ENCODE measurements at places on chromosomes 11 and 22.

DNA sequence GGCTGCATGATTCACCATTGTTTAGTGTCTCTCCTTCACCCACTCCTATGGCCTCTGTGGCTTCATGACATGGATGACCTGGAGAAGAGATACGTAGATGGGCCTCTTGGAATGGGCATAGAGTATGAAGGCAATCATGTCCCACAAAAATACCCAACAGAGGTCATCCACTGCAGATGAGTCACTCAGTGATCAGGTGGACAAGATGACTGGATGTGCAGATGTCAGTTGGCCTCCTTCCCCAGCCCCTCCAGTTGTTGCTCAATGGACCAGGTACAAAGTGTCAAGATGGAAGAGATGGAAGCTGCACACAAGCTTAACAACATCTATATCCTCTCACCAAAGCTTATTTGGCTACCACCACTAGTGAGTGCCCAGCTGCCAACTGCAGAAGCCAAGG, 41.0 kb upstream of the CLPB start:
- no peak for DNase-seq

DNA sequence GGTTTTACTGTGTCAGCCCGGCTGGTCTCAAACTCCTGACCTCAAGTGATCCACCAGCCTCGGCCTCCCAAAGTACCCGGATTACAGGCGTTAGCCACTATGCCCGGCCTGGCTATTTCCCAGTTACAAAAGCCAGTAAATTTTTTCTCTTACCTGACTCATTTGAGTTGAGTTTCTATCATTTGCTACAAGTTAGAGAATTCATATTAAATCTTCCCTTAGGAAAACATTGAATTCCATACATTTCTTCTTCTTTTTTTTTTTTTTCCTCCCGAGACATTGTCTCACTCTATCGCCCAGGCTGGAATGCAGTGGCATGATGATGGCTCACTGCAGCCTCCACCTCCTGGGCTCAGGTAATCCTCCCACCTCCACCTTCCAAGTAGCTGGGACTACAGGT, 26.0 kb downstream of the CHEK2 start:
- no peak for DNase-seq

DNA sequence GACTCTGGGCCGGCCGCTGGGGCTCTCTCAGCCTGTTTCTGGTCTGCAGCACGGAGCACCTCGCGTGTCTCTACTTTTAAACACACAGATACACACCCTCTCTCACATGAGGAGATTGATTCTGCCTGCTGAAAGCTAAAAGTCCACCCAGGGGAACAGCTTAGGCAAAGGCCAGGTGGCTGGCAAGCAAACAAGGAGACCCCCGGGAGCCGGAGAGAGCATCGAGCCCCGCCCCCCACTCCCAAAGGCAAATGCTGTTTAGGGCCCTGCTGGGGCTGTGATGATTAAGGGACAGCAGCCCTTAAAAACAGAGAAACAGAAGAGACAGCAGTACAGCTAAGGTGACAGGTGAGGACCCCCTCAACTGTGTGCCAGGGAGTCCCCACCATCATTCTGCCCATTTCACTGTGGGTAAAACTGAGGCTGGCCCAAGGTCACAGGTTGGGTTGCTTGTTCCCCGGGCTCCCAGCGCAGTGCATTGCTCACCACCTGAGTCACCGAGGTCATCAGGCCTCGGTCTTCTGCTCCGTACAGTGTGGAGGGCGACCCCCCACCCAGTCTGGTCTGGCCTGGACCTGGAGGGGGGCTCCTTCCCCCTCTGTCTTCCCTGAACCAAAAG, 6.8 kb downstream of the CABP7 start:
- DNase-seq = no peak

GRCh38 chr22:22048981-22049531, 66.5 kb upstream of the TOP3B start:
- no peak for DNase-seq

DNA sequence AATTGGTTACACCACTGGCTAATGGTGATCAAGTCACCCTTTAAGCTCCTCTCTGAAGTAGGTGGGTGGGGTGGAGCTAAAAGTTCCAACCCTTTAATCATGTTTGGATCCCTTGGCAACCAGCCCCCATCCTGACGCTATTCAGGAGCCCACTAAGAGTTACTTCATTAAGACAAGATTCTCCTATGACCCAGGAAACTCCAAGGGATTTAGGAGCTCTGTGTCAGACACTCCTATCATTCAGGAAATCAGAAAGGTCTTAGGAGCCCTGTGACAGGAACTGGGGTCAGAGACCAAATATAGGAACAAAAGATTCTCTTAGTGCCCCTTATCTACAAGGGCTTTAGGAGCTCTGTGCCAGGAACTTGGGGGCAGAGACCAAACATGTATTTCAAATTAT, 141.3 kb downstream of the ATG16L2 start:
- DNase-seq = no peak

GRCh38 chr11:96361778-96362177, 18.8 kb upstream of the MAML2 start:
- DNase-seq = no peak

DNA sequence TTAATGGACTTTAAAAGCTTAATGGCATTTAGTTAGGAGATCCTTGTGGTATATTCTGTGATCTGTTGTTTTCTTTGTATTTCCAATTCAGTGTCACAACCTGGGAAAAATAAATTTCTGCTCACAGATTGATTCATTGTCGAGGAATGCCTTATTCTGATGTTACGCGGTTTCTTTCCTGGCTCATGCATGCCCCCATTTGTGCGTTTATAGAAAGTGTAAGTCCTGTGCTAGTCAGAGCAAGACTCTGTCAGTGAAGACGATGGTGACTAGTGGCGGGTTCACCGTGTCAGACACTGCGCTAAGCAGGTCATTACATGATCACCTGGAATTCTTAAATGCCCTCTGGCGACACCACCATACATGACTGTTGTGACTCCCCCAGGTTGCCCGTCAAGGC, 169.4 kb downstream of the TBC1D22A start:
- DNase-seq = no peak

- no peak for DNase-seq
These were observed 40.5 kb downstream of the PITPNB start for GRCh38 chr22:27878541-27878940.

- no peak for DNase-seq
These were observed 135.8 kb upstream of the TIMP3 start for GRCh38 chr22:32665676-32666075.

DNA sequence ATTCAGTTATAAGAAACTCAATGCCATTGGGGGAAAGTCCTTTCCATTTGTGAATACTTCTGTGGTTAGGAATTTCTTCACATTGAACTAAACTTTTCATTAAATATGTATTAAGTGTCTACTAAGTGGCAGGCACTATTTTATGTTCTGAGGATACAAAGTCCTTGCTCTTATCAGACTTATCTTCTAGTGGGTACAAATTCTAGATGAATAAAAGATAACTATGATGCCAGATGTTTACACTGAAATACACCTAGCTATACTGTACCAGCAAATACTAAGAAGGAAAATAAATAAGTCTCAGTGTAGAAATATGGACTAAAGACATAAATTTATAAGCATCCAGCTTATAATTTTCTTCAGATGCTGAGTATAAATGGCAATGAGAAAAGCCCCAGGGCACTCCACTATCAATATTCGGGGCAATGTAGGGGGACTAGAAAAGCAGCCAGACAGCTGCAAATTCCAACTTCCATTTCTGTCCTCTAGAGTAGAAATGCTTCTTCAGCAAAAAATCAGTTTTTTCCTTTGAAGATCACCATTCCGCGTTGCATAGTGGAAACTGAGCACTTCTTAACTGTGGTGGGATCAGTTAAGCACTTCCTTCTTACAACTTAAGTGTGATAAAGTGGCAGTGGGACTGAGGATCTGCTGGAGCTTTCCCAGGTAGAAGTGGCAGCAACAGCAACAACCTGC, 11.8 kb upstream of the BIRC3 start:
- DNase-seq = no peak

GRCh38 chr11:8714622-8715225, 32.1 kb downstream of the RPL27A start:
- DNase-seq = no peak

GRCh38 chr11:119091966-119092879, 7.5 kb downstream of the HMBS start:
- DNase-seq = no peak

DNA sequence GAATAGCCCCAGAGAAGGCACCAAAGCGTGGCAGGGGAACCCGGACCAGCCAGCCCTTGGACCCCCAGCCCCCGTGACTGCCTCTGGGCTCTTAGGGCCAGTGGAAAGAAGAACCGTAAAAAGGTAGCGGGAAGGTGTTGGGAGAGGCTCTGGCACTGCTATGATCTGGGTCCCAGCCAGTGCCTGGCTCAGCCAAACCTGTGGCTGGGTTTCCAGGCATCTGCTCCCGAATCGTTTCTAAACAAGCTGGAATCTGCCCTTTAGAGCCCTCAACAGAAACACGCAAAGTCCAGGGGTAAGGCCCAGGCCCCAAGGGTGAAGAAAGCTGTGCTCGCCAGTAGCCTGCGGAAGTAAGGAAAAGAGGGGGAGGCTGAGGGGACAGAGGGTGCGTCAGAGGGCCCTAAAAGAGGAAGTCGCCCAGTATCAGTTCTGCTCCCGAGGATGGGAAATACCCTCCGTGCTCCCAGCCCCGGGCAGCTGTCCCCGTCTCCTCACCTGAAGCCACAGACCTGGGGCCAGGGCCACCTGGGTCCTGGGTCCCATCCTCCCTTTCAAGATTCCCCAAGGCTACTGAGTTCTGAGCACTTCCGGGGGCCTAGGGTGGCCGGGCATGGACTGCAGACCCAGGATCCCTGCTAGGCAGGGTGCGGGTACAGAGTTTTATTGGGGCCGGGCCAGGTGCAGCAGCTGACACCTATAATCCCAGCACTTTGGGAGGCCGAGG, 24.7 kb downstream of the IL10RA start:
- no peak for DNase-seq

DNA sequence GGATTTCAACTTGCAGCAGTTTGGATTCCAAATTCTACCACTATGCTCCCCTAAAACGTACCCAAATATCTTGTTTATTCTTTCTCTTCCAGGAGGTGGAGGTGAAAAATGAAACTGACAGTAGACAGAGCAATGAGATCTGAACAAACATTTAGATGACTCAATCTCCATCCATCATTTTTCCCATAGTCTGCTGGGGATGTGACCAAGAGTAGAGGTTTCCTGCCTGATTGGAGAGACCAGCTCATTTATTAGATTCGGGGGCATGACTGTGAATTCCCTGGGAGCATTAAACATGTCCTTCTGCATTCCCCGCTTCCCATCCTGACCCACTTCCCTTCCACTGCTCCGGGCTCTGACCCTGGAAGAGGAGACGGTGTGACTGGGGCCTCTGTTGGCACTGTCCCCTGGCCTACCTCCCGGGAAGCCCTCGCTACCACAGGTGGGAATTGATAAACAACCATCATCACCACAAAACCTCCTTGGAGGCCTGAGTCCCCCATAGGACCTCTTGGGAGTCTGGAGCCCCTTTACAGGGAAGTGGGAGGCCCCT, 20.3 kb downstream of the DKK3 start:
- DNase-seq = no peak

DNA sequence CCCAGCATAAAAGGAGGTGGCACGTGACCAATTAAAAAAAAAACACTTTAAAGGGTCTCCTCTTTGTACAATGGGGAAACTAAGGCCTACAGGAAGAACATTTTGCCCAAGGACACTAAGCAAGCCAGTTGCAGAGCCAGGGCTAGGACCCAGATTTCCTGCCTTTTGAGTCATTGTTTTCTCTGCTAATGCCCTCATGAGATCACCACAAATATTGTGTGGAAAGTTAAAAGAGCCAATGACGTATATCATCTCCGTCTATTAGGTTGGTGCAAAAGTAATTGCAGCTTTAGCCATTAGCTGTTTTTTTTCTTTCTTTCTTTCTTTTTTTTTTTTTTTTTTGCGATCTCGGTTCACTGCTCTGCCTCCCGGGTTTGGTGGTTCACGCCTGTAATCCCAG, 24.1 kb upstream of the LRRC32 start:
- DNase-seq = no peak

DNA sequence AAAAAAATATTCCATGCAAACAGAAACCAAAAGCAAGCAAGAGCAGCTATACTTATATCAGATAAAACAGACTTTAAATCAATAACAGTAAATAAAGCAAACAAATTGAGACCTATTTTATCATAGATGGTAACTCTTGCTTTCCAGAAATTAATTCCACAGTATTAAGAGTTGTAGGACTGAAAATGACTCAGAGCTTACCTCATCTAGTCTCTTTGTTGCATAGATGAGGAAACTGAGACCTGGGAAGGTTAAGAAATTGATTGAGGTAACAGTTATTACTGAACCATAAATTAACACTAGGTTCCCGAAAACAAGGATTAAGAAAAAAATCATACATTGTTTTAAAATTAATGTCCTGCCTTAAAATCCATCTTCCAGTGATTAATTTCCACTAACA, 123.8 kb downstream of the PLEKHA7 start:
- DNase-seq = no peak

DNA sequence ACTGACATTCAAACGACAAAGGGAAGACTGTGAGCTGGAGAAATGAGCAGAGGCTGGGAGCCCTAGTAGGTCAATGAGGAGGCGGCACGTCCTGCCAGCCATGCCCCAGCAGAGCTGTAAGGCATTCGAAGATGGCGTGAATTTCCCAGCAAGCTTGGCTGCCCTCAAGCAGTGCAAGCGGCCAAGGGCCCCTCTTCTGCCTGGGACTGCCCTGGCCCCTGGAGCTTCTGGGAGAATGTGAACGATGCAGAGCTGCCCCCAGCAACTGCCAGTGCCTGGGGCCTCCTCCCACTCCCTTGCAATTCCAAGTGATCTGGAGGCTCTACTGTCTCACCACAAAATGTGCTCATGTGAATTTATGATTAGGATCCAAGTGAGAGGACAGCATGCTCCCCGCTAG, 4.3 kb downstream of the PPM1F start:
- no peak for DNase-seq

DNA sequence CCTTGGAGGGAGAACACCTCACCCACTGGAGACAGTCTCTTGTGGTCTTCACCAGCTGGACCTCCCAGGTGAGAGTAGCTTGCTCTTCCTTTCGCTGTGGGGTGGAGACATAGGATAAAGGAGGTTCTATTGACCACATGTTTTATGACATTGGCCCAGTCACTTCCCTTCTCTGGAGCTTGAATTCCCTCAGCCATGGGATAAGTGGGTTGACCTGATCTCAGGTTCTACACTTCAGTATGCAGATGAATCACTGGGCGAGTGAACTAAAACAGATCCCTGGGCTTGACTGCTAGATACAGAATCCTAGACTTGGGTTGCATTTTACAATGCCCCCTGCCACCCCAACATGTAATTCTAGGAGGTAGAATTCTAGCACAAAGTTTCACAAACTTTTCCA, 54.8 kb upstream of the PRSS23 start:
- DNase-seq = no peak
